ENCODE measurements at places on chromosomes 6 and 20.

DNA sequence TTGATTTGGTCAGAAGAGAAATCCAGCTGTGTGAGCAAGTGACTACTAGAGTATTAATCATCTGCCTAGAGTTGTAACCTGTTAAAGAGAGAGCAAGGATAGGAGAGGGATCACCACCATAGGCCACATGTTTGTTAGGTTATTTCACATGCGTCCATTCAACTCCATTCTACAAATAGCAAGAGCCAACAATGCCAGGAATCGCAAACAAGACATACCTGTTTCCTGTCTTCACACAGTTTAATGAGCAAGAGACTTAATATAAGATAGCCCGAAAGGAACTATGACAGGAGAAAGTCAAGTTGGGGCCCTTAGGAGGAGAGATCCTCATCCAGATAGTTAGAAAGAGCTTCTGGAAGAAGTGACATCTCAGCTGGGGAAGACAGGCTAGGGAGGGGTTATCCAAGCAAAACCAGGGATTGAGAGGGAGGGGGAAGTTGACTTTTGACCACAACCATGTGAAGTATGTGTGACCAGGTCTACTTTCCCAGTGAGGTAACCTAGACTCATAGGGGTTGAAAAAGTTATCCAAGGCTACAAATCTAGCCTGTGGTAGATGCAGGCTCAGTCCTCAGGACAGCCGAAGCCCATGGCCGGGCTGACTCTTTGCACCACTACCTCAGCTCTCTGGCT, 147.4 kb downstream of the ALDH8A1 start:
- DNase-seq: no peak

DNA sequence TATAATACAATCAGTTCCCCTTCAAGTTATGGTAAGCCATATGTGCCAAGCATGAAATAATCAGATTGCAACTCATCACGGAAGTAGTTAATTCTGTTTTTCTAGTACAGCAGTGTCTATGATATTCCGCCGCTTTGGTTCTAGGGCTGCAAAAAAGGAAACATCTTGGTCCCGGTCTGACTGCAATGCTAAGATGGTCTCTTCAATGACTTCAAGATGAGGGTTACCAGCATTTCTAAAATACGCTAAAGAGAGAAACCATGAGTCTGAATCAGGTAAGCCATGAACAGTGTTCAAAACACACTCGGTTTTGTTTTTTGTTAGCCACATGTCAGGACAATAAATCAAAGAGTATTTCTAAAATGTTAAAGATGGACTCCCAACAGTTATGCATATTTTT, 3.2 kb upstream of the ANKRD60 start:
- DNase-seq: peak; percentile 22

DNA sequence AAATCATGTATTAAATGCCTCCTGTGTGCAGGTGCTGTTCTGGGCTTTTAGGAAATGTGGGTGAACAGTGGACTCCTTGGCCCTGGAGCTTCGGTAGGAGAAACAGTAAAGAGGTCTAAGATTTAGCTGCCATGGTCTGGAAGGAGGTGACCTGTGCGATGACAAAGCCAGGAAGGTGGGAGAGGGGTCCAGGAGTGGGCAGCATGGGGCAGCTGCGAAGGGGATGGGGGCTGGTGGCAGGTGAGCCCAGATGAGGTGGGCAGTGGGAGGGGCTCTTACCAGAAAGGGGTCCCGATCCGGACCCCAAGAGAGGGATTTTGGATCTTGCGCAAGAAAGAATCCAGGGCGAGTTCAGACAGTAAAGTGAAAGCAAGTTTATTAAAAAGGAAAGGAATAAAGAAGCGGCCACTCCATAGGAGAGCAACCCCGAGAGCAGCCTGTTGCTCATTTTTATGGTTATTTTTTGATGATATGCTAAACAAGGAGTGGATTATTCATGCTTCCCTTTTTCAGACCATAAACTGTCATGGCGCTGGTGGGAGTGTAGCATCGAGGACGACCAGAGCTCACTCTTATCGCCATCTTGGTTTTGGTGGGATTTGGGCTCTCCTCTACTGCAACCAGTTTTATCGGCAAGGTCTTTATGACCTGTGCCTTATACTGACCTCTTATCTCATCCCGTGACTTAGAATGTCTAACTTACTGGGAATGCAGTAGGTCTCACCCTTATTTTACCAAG, 38.7 kb downstream of the PRR18 start:
- DNase-seq: no peak

DNA sequence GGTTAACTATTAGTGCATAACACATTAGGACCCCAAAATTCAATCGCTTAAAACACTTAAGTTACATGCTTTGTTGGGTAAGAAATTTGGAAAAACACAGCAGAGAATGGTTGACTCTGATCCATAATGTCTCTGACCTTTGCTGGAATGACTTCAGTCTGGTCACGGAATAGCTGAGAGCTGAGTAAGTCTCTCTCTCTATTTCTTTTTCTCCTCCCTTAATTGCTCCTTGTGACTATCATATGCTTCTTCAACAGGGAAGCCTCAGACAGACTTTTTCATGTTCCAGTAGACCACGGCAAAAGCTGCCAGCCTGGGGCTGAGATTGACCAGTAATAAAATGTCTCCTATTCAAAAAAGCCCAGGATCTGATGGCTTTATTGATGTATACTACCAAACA, 4.8 kb downstream of the OR12D1 start:
- no peak for DNase-seq

GRCh38 chr20:6140947-6141346, 18.1 kb upstream of the FERMT1 start:
- DNase-seq: no peak

DNA sequence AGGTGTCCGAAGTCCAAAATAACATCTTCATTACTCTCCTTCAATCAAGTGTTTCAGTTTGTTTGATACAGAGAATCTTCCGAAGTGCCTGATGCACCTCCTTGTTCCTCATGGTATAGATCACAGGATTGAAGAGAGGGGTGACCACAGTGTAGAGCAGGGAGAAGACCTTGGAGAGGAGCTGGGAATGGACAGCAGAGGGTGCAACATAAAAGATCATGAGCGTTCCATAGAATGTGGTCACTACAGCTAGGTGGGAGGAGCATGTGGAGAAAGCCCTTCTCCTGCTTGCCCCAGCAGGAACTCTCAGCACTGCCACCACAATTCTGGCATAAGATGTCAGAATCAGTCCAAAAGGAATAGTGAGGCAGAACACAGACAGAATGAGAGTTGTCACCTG, 11.9 kb downstream of the OR12D1 start:
- DNase-seq: no peak

- no peak for DNase-seq
Observed at GRCh38 chr6:2449572-2449940, 204.2 kb upstream of the GMDS start.

DNA sequence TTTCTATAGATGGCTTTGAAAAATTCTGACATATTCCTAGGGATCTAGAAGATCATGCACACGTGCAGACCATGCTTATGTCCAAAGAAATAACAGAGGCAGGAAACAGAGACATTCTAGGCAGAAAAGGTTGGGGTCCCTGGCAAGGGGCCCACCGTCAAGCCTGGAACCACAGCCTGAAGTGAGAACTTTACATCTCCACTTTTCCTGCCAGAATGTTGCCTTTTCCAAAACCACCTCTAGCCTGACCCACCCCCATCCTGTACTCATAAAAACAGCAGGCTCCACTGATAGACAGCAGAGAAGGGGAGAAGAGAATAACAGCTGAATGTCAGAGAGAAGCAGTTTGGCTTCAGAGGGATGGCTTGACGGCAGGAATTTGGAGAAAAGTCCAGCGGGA, 257.3 kb upstream of the NT5E start:
- no peak for DNase-seq

DNA sequence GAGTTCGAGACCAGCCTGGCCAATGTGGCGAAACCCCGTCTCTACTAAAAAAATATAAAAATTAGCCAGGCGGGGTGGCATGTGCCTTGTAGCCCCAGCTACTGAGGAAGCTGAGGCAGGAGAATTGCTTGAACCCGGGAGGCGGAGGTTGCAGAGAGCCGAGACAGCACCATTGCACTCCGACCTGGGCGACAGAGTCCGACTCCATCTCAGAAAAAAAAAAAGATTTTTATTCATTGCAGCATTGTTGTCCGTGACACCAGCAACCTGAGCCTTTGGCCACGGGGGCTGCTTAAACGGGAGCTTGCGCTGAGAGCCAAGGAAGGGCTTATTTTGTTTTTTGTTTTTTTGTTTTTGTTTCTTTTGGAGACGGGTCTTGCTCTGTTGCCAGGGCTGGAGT, 7.3 kb downstream of the ARFGAP1 start:
- no peak for DNase-seq

- DNase-seq: no peak
Observed at GRCh38 chr6:37994223-37994622, 174.7 kb downstream of the ZFAND3 start.

Data from CD4-positive, alpha-beta T cell treated with Interleukin-12 subunit alpha and Interleukin-12 subunit beta, for 1 hour (primary cell).